ENCODE measurements at places on chromosomes 1 and 21.

GRCh38 chr1:99264201-99265021 is at the start of gene PLPPR4:
Gene PLPPR4 (plus strand): TSS chr1:99264492. CDS start chr1:99264594, 102 bp downstream.
- no peak for DNase-seq

GRCh38 chr1:219805191-219805590 is 123.2 kb downstream of the SLC30A10 start:
- no peak for DNase-seq

- no peak for DNase-seq
Observed at GRCh38 chr1:41362357-41362721, 1.1 kb downstream of the FOXO6 start.

DNA sequence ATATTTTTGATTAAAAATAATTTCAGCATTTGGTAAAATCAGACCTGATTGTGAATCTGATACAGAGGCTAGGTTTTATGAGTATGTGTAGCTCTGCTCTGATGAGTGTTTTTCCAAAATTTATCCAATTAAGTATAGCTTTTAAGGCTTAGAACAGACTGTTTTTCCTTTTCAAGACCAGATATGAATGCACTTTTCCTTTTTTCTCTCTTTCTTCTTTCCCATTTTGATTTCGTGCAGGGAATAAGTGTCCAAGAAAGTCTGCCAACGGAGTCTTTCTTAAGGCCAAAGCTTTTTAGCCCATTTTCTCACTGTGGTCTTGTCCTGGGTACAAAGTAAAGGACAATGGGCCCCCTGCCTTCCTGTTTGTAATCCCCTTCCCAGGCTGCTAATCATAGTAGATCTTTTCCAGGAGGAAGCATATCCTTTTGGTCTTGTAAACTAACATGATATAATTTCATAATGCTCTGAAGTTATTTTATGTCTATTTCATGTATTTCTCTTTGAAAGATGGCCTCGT is 2.9 kb downstream of the KIF1B start:
- no peak for DNase-seq

DNA sequence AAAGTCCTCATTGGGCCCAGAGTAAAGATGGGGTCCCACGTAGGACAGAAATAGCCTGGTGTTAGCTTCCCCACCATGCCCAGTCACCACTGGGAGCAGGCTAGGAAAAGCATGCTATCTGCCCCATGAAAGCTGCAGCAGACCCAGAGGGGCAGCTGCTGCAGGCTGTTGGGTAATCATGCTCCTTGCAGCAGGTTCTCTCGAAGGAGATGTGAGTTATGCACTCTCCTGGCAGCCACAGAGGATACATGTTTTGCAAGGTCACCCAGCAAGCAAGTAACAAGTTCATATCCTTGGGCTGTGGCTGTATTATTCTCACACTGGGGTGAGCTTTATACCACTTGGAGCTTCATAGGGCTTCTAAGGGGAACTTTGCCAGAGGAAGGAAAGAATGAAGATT is 9.1 kb upstream of the HEYL start:
- DNase-seq = no peak

DNA sequence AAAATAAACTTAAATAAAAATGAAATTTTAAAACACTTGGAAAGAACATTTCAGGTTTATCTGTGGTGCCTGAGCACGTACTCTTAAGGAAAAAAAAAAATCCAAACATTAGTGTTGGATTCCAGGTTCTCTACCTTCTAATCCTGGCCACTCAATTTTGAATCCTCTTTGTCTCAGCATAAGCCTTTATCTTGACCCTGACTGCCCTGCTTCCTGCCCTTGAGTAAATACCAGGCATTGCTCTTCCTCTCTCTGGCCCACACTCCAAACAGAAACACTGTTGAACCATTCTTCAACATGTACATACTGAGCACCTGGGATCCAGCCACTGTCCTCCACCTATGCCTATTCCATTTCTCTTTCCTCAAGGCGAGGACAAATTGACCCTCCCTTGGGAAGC is 11.4 kb upstream of the VANGL1 start:
- DNase-seq = no peak

GRCh38 chr1:173503391-173503790 is 26.3 kb downstream of the PRDX6 start:
- no peak for DNase-seq

DNA sequence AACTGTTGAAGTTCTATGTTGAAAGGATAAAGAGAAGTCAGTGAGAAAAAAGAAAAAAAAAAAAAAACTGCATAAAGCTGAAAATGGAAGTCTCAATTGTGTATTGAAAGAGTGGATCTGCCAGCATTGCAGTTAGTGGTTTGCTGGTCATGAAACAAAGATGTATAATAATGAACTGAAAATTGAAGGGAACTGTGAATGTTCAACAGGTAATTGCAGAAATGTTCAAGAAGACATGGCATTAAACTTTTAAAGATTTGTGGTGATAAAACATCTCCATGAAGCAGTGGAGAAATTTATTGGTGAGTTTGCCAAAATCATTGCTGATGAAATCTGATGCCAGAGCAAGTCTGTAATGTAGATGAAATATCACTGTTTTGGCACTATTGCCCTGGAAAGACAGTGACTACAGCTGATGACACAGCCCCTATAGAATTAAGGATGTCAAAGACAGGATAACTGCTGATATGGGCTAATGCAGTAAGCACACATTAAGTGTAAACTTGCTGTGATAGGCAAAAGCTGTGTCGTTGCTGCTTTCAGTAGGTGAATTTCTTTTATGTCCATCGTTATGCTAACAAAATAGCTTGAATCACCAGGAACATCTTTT is 71.0 kb downstream of the RD3 start:
- DNase-seq = no peak
